ENCODE measurements at places on chromosomes 3 and 15.

DNA sequence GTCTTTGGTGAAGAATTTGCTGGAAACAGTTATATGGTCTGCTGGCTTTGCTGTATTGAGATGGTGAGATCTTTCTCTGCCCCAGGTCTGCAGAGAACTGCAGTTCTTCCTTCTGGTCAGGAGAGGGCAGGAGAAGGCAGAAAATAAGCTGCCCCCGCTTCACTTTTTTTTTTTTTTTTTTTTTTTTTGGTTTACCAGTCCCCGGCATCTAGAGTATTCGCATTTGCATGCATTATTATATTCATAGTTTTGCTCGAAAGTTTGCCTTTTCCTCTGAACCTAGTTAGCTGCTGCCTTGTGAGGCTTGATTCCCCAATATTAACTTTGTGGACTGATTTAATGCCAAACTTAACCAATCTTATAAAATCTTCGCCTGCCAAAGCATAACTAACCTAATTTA is 10.6 kb upstream of the PARL start:
- DNase-seq, result no peak

DNA sequence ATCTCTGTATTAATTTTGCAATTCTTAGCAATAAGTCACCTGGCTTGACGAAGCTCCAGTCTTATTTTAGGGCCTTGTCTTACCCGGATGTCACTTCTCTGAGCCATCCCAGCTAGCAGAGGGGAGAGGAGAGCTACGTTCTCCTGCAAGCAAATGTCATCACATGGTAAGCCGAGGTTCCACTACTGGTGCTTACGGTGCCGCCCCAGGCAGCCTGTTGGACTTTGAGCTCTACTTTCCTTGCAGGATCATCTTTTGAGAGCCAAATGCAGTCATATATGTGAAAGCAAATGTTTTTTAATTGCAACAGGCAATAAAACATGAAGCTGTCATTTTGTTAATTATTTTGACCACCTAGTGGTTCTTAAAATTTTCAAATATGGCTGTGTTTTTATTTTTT is 140.9 kb downstream of the FAM43A start:
- no peak for DNase-seq

DNA sequence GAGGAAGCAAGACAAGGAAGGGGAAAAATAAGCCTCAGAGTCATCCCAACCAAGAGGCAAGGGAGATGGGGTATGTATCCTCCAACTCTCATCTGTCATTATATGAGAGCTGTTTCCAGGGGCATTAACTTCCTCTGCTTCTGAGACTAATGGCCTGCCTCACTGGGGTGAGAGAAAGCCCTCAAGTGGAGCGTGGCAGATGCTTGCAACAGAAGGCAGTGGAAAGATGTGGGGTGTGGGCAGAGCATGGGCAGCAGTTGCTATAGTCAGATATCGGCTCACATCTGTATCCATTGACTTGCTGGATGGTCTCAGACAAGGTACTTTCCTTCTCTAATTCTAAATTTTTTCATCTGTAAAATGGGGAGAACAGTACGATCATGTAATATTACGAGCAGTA is 81.7 kb upstream of the PLCL2 start:
- no peak for DNase-seq

DNA sequence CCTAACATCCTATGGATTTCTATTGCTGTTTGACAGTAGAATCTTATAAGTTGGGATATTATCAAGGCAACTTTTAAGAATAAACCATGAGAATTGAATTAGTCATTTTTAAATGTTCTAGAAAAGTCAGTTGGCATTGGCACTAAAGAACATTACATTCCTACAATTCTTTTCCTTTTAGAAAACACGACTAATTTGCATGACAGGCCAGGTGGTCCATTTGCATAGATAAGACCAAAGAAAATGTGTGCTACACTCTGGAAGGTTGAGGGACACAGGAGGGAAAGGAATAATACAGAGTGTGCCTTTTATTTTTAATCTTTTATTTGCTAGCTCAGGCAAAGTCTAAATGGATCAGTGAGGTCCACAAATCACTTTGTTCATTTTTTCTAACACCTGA is 962.3 kb downstream of the EPHA3 start:
- no peak for DNase-seq

DNA sequence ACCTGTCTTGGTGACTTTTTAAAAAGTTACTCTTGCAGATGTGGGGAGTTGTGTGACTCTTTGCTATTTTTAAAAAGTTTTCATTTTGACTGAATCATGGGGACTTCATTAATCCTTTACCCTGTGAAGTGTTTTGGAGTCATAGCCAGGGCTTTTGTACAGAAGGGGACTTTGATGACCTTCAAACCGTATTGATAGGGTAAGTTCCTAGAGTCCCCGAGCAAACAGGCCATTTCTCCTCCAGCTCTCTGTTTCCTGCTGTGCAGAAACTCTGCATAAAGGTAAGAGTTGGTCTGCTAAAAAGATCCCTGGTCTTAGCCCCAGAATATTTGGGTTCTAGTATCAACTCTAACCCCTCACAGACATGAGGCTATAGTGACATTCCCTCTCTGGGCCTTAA is 170.8 kb upstream of the BCL6 start:
- DNase-seq, result no peak

- no peak for DNase-seq
Measured at GRCh38 chr15:30919877-30920550, 16.3 kb downstream of the FAN1 start.

DNA sequence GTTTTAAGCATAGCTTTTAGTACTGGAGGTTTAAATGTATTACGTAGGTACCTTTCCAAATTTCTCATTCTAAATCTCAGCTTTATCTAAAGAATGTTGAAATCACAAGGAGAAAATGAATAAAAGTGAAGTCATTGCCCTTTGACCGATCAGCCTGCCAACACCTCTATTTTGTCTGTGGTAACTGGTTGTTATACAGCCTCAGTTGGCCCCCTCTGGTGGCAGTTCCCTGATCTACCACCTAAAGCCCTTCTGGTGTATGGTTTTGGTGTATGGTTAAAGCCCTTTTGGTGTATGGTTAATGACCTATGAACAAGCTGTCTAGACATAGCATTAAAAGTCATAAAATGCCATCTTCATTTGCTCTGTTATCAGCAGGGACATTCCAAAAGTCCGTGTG is 378.2 kb upstream of the AZI2 start:
- DNase-seq, result no peak

- DNase-seq, result no peak
Measured at GRCh38 chr15:81812456-81812855, 233.4 kb downstream of the MEX3B start.

GRCh38 chr3:100150473-100150872 is 36.2 kb upstream of the FILIP1L start:
- no peak for DNase-seq

- no peak for DNase-seq
Measured at GRCh38 chr15:90765966-90766365, 48.8 kb downstream of the BLM start.

- DNase-seq, result no peak
Measured at GRCh38 chr3:66236281-66236680, 15.5 kb downstream of the SLC25A26 start.

DNA sequence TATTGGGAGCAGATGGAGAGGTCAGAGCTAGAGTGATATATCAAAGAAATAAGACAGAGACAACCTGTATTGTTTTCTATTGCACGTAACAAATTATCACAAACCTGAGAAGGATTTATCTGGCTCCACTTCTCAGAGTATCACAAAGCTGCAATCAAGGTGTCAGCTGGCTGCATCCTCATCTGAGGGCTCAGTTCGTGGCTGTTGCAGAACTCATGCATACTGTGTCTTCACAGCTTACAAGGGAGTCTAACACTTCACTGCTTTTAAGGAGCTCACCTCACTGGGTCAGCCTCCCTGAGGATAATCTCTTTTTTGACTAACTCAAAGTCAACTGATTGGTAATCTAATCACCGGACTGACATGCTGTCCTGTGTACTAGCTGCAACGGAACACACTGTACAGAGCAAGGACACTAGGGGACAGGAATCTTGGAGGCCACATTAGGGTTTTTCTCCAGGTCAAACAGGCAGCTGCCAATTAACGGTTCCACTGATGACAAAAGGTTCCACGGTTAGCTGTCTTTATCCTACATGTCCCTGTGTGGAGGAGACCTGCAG is 1006.8 kb upstream of the SEMA6D start:
- DNase-seq, result no peak

DNA sequence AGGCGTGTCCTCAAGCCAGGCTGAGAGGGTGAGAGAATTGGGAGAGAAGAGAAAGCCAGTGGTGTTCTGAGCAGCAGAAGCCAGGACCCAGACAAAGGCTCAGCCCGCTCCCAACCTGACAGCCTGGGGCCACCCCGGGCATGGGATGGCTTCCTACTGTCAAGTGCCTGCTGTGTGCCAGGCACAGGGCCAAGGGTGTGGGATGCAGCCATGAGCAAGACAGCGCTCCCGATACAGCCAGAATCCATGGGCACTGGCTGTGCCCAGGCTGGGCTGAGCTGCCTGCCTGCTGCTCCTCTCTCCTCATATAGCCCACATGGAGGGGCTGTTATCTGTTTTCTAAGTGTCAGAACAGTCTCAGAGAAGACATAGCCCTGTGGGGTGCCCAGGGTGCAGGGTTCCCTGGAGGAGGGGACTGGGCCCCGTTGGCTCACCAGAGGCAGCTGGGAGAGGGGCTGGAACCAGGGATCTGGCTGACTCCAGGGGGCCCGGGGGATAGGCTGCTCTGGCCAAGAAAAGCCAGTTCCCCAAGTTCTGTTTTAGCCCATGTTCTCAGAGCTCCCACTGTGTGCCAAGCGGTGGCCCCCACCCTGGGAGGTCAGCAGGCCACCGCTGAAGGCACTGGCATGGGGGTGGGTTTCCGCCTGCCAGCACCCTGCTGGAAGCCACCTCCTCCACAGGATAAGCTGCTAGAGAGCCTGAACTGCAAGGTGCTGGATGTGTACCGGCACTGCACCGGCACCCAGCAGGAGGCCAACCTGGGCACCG is 39.0 kb downstream of the CFAP100 start:
- peak; percentile 65 for DNase-seq

- DNase-seq, result no peak
Measured at GRCh38 chr3:61283876-61284275, 32.6 kb upstream of the FHIT start.

DNA sequence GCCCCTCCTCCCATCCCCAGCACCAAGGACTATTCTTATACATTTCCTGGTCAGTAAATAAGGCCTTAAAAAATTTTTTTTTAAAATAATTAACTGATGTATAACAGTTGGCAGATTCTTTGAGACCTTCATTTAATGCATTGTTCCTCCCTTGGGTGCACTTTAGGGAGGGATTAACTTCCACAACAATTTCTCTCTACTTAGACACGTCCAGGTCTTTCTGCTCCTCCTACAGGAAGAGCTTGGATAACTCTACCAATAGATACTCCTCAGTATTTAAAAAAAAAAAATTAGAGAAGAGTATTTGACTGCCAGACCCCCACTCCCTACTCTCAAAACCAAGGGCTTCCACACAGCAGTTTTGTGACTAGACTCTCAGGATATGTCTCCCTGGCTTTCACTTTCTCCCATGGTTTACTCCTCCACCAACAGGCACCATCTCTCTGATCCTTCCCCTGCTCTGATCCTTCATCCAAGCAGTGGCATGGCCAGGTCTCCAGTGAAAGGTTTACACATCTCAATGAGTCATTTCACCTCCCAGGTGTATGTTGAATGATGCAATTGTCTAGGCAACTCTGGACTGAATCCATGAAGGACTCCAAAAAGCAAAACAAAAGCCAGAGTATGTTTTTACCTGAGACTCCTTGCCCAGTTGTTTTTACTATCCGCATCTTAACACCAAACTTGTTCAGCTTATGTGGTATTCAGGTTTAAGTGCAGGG is 7.4 kb downstream of the ZIC4 start:
- DNase-seq, result no peak

DNA sequence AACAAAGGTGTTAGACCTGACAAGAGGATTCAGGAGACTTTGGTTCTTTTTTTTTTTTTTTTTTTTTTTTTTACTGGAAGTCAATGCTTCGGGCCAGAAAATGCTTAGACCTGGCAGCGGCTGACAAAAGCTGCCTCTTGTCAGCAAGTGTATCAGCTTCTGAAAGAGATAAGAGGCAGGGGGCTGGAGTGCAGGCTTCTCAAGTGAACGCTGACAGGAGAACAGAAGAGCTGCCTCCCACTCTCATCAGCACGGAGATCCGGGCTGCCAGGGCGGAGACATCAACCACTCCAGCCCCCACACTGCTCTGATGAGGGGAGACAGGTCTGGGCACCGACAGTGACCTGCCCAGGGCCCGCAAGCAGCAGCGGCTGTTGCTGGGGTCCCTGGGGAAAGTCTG is 9.4 kb upstream of the SCN5A start:
- peak; percentile 32 for DNase-seq

GRCh38 chr15:34821831-34822230 is 26.5 kb upstream of the ACTC1 start:
- DNase-seq, result no peak

DNA sequence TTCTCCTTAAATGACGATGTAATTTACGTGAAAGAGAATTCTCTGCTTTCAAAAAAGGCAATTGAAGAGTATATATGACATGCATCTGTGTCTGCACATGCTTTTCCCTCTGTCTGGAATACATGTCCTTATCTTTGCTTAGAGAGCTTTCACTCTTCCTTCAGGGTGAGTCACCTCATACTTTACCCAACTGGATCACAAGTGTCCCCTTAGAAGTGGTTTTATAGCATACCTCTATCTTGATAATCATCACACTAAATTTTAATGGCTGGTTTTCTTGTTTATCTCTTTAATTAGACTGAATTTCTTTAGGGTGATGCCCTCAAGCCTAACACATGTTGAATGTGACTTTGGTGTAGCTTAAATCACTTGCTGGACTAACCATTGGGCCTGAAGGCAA is 178.9 kb downstream of the SV2B start:
- DNase-seq, result no peak

Data from sigmoid colon (tissue), 7 donors.